ENCODE measurements at places on chromosomes 4 and X.

DNA sequence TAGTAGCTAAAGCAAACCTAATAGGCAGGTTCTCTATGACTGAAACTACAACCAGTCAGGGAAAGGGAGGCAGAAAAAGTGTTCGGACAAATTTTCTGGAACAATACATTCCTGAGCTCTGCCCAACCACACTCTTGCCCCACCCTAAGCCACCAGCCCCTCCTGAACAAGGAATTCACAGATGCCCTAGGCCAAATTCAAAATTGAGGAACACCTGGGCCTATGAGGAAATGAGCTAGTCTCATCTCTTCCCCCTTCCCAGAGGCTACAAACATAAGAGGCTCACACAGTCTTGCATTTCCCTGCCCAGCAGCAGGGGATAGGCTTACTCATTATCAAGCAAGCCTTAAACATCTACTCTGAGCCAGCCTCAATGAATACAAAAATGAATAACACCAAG, 284.7 kb downstream of the ZNF674 start:
- no peak for DNase-seq

DNA sequence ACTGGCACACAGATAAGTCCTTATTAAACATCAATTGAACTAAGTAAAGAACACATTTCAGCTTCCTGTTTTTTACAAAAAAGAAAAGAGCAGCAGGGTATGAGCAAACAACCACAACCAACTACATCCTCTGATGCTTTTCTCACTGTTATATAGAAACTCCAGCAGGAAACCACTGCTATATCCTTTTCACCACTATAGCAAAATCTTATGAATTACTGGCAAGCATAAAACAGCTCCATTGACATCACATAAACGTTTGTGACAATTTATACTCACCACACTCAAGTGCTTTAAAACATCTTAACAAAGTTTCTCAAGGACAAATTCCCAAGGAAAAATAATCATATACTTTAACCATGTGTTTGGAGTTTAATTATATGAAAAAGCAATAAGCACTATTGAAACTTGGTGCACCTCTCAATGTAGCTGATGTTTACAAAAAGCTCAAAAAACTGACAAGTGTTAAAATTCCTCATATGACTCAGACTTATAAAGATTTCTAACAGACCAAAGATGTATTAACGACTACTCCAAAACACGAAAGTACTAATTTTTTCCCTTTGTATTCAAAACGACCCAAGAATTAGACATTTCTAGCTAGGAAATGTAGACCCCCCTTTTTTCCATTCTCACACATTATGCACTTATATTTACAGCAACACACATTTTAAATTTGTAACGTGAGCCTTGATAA, 12.9 kb downstream of the GPRIN3 start:
- DNase-seq: no peak

GRCh38 chrX:19647159-19647558, 131.9 kb upstream of the MAP3K15 start:
- no peak for DNase-seq

- DNase-seq: no peak
Observed at GRCh38 chr4:84362896-84363655, 136.0 kb downstream of the NKX6-1 start.

- peak; percentile 1 for DNase-seq
Observed at GRCh38 chrX:109632906-109633504, 8.0 kb upstream of the KCNE5 start.

GRCh38 chrX:116267511-116268040, 97.0 kb downstream of the AGTR2 start:
- DNase-seq: no peak

DNA sequence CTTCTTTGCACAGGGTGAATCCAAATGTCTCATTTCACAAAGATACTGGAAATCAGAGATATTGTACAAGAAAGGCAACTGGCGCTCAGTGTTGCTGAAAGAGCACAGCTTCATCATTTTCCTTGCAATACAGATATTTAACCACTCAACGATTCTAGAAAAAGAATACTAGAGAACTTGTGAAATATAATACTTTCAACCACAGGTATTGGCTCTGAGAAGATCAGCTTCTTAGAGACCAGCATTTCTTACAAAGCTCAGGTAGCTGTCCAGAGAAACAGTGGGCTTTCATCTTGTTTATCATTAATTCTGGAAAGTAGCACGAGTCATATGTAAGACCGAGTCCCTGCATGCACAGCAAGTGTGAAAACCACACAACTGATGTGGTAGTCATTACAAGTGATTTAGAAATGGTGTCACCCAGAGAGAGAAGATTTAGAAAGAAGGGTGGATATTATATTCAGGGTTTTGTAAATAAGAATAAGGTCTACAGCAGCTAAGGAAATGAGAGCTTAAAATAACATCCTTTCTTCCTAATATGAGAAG, 7.8 kb upstream of the PPARGC1A start:
- no peak for DNase-seq
